Right kidney (tissue), 9 donors: ENCODE measurements at places on chromosomes 1 and 21.

- DNase-seq: no peak
These were observed 34.5 kb downstream of the WNT3A start for GRCh38 chr1:228041316-228041715.

DNA sequence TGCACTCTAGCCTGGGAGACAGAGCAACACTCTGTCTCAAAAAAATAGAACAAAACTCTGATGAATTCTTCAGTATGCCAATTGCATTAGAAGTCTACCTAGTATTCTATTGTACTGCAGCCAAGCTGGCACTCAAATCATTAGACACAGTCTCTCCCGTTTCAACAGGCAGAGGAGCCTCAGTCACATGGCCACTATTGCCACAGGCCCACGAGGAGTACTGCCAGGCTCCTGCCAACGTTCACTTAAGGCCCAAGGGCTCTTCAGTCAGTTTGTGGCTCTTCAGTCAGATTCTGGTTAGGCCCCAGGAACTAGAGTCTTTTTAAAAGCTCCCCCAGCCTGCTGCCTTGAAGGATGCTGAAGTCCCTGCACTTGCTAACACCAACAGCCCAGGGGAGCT is 73.4 kb downstream of the SH3BGR start:
- DNase-seq: no peak

DNA sequence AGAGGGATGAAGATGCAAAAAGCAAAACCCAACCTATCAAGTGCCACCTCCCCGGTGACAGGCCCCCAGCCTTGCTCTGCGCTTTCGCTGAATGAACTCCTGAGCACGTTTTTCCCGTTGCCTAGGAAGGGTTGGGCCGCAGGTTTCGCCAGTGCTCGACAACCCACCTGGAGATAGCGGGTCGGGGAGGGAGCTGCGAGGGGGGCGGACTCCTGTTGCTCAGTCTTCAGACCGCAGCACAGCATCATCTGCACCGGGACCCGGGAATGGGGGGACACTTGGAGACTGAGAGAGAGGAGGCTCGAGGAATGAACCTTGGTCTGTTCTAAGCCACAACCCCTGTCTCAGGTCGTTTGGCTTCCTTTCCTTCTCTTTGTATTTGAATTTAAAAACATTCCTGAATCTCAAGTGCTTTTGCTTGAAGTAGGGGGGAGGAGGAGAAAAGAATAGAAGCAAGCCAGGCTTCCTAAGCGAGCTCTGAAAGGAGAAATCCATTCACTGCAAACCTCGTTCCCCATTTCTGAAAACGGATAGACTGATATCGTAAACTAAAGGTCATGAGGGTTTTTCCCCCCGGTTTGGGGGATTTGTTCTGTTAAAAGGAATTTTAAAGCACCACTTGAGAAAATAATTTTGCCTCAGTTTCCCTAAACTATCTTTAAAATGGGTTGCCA is 1.2 kb downstream of the AK5 start:
- DNase-seq: no peak

GRCh38 chr1:174358344-174358743 is 89.4 kb upstream of the GPR52 start:
- no peak for DNase-seq

GRCh38 chr1:166673722-166674121 is 165.6 kb upstream of the POGK start:
- DNase-seq: no peak

- no peak for DNase-seq
These were observed 423.4 kb upstream of the CHRM3 start for GRCh38 chr1:238962941-238963340.

GRCh38 chr1:46081619-46082018 is 50.8 kb downstream of the PIK3R3 start:
- no peak for DNase-seq

DNA sequence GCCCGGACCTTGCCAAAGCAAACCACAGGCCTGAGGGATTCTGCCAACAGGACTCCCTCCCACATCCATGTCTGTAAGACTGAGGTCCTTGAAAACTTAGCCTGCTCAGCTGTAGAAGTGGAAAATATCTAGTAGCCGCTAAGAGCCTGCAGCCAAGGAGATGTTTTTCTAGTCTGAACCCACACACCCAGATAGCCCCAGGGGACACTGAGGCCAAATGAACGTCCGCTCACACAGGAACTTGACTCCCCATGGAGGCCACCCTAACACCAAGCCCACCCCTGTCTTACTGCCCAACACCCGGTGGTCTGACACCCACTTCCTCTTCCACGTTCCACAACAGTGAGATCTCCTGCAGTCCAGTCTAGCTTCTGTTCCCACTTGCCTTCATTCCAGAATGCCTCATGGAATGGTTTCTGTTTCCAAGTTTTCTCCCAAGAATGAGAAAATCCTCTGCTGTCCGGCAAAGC is 174.8 kb downstream of the PLPP3 start:
- DNase-seq: no peak

- no peak for DNase-seq
These were observed 2.1 kb downstream of the SDE2 start for GRCh38 chr1:225996946-225997545.

DNA sequence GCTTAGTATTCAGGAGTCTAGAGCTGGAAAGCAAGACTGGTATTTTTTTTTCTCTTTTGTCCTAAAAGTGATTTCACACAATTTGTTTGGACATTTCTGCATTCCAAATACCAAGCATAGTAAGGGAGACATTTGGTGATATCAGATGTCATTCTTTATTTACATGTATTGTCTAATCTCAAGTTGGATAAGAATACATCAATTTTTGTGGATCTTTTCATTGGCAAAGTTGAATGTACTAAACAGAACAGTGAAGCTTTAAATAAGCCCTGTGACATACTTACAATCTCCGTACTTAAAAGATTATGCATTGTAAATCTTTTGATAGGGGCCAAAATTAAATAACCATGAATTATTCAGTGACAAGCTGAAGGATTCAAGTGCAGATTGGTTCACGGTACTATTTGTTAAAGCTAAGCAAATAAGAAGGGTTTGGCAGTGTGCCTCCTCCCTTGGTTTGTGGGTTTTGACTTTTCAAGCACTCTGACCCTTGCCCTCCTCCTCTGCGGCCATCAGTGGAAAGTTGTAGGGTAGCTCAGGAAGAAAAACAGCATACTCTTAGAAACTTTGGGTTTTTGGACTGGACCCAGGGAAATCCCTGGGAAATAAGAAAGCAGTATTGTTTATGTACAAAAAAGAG is 663.7 kb downstream of the ADGRL2 start:
- DNase-seq: peak; percentile 31

DNA sequence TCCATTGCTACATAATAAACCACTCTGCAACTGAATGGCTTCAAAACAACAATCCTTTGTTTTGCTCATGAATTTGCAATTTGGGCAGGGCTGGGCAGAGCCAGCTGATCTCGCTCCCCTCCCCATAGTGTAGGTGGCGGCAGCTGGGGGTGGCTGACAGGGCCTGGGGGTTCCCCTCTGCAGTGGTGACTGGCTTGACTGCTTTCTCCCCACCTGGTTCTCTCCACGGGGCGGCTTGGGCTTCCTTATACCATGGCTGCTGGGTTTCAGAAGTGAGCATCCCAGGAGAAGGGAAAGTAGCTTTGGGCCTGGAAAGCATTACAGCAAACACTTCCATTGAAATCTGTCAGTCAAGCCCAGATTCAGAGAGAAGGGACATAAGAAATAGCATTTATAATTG is 129.7 kb upstream of the ZBTB40 start:
- DNase-seq: no peak

- DNase-seq: no peak
These were observed 14.2 kb downstream of the S100A7A start for GRCh38 chr1:153430561-153430960.

GRCh38 chr1:77847621-77848080 is 40.8 kb upstream of the NEXN start:
- DNase-seq: no peak

DNA sequence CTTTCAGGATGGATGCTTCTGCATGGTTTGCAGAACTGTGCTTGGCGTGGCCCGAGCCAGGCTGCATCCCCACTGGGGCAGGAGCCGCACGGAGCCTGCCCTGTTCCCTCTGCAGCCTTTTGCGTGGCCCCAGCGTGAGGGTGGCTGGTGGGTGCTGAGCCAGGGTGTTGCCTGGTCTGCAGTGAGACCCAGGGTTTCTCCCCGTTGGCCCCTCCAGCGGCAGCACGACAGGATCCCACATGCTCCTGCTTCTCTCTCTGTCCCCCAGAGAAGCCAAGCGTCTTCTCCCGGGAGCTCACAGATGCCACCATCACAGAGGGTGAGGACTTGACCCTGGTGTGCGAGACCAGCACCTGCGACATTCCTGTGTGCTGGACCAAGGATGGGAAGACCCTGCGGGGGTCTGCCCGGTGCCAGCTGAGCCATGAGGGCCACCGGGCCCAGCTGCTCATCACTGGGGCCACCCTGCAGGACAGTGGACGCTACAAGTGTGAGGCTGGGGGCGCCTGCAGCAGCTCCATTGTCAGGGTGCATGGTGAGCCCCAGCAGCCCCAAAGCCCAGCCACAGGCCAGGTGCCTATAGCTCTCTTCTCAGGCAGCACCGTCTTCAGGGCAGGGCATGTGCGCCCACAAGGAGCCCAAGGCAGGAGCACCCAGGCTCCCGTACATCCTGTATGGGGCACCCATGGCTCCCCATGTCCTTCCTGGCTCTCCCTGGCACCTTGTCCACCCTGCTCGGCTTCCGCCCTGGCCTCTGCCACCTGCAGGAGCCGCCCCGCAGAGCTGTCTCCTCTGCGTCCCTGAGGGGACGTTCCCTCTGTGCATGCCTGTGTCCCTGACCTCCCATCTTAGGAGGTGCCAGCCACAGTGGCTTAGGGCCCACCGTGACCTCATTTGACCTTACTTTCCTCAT is 78.9 kb downstream of the OBSCN start:
- no peak for DNase-seq

DNA sequence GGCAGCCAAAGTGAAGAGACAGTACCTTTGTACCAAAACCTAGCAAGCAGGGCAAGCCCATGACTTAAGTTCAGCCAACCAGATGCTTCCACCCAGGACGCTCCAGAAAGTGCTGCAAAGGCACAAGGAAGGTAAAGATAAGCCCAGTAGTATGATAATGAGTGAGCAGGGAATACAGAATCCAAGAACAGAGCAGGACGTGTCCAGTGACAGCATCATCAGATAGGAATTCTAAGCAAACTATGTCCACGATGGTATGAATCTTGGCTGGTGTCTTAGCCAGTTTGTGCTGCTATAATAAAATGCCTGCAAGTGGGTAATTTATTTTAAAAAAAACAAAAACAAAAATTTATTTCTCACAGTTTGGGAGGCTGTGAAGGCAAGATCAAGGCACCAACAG is 13.6 kb downstream of the GJA4 start:
- DNase-seq: no peak

DNA sequence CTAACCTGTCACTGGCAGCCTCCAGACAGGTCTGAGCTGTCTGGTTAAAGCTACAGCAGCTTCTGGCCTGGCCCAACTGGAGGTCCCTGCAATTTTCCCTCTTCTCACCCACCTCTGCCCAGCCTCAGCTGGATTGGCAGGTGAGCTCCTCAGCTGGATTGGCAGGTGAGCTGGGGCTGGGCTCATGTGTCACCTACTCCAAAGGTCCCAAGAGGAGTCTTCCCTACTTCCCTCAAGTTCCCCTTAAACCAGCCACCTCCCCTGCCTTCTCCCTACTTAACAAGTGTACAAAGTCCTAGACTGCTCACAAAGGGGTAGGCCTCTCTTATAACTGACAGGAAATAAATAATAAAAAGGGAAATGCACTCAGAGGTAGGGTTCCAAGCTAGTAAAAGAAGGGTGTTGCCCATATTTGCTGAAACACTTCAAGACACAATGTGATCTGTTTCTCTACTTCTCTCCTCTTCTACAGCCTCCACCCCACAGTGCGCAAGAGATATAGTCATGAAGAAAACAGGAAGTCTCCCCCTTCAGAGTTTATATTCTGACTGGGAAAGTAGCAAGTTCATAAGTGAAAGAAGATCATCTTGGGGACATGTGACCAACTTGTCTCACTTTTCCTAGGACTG is at the start of gene GPA33:
GPA33 (minus strand) TSS at position 64 of the 629 bp plus-strand sequence. CDS start 90 bp downstream, outside the sequence.
- no peak for DNase-seq

- no peak for DNase-seq
These were observed 23.3 kb upstream of the TBX19 start for GRCh38 chr1:168257397-168257796.

DNA sequence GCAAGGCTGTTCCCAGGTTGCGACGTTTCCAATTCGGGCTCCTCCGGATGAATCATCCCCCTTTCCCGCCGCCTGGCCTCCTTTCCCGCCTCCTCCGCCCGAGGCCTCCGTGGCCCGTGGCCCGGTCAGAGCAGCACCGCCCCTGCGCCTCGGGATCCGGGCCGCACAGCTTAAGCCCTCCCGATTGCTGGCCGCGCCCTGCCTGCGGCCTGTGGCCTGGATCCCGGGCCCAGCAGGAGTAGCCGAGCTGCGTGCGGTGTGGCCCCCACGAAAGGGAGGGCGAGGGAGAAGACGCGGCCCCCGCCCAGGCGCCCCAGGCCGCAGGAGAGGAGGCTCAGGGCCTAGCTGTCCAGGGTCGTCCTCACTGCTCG is 1.0 kb downstream of the TMEM200B start:
- DNase-seq: no peak

GRCh38 chr1:110896090-110896489 is 23.1 kb downstream of the CD53 start:
- DNase-seq: no peak

DNA sequence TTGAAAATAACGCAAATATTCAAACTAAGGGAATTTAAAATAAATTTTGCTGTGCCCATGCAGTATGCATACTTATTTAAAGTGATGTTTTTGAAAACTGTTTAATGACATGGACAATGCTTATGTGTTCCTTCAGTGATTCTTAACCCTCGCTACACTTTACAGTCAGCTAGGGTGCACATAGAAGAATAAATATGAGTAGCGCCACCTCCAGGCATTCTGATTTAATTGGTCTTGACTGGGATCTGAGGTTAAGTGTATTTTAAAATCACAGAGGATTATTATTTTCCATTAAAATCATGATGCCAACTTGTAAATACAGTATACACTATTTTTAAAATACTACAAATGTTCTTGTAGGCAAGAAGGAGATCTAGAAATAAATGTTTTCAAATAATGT is 373.5 kb upstream of the ADGRL4 start:
- DNase-seq: no peak

- no peak for DNase-seq
These were observed 31.1 kb upstream of the CNIH3 start for GRCh38 chr1:224585051-224585450.

- peak; percentile 58 for DNase-seq
These were observed 62.3 kb downstream of the OPTC start for GRCh38 chr1:203556047-203556851.

GRCh38 chr1:231159963-231160761 is 1.7 kb upstream of the TRIM67 start:
- DNase-seq: no peak

DNA sequence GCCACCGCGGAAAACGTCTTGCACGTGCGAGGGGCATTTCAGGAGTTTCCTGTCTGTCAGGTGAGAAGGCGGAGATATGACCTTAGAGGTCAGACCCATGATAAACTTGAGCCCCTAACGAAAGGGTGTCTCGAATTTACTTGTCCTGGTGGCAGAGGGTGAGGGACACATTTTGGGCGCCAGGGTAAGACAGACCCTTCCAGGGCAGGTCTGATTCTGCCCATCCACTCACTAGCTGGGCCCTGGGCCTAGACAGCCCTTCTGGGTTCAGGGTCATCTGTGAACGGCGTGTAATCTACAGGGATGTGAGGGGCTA is 395 bp upstream of the CSRP1 start:
- no peak for DNase-seq
